ENCODE measurements at places on chromosomes 7 and 10.
A peak's percentile ranks its signal among the peaks of the same experiment; 100 is the strongest.

- peak; percentile 55 for DNase-seq
Observed at GRCh38 chr7:74012842-74013249, 15.1 kb upstream of the ELN start.

- DNase-seq: peak; percentile 44
Observed at GRCh38 chr7:34075523-34076370, 170.4 kb downstream of the BMPER start.

GRCh38 chr10:130707389-130707979, 571.3 kb downstream of the GLRX3 start:
- DNase-seq: no peak

GRCh38 chr7:106425017-106425719, 140.4 kb upstream of the NAMPT start:
- peak; percentile 92 for DNase-seq

- DNase-seq: no peak
Observed at GRCh38 chr10:70352401-70353097, 29.9 kb downstream of the LRRC20 start.

- no peak for DNase-seq
Observed at GRCh38 chr7:158830211-158830723, 958 bp upstream of the ESYT2 start.

DNA sequence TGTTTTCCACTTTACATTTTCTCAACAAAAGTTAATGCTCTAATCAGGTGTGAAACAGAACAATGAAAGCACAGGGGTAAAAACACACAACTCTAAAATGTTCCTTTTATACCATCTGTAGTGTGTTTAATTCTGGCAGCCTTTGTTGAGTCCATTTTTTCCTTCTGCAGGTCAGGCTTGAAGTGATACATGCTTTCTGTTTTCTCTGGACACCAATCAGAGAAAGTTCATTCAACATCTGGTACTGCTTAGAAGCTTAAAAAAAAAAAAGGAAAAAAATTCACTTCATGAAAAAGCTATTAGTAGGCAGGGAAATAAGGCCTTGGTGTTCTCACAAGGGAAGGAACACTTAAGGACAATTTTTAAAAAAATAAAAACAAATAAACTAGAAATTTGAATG, 231.3 kb upstream of the RHOBTB1 start:
- no peak for DNase-seq

DNA sequence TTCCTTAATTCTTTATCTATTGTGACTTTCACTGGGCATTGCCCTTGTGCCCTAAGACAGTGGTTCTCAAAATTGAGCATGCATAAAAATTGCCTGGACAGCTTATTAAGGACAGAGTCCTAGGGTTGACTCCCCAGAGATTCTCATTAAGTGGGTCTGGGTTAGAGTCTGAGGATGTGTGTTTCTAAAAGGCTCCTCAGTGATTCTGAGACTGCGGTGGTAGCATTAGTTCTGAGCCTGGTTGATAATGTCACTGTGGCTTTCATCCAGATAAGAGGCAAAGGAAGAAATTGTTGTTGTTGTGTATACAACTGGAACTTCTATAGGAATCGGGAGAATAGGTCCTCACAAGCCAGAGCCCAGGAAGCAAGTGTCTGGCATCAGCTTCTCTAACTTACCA, 1.3 kb downstream of the IFIT2 start:
- DNase-seq: no peak

DNA sequence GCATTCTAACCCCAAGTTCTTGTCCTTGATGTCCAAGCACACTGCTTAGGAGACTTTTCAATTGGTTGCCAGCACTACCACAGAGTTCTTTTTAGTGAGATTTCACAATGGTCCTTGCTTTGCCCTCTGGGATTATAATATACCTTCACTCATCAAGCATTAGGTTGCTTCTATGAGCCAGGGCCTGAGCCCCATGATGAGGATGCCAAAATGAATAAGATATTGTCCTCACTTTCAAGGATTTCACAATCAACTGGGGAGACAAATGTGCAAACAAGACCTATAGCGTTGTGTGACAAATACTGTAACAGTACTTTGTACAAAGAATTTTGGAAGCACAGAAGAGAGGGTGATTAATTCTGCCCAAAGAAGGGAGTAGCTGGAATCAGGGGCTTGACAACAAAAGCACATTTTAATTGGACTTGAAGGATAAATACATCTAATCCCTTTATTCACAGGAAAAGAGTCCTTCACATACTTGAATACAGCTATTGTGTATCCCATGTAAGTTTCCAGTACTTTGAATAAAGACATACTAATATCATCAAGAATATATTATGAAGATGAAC, 263.6 kb upstream of the LRRN3 start:
- DNase-seq: no peak

Data from LHCN-M2 (cell line).